ENCODE measurements at places on chromosomes 1 and 21.

GRCh38 chr1:233629305-233629935, 15.5 kb downstream of the KCNK1 start:
- DNase-seq: no peak

DNA sequence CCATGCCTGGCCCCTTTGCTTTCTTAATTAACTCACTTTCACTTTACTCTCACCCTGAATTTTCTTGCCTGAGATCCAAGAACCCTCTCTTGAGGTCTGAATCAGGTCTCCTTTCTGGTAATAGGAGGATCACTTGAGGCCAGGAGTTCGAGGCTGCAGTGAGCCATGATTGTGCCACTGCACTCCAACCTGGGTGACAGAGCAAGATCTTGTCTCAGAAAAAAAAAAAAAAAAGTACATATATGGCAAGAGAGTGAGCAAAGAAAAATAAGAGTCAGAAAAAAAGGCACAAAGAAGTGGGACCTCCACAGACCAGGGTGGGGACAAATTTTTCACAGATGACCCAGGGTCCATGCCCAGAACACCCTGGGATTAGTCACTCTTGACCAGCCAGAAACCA, 34.1 kb upstream of the RD3 start:
- DNase-seq: no peak

DNA sequence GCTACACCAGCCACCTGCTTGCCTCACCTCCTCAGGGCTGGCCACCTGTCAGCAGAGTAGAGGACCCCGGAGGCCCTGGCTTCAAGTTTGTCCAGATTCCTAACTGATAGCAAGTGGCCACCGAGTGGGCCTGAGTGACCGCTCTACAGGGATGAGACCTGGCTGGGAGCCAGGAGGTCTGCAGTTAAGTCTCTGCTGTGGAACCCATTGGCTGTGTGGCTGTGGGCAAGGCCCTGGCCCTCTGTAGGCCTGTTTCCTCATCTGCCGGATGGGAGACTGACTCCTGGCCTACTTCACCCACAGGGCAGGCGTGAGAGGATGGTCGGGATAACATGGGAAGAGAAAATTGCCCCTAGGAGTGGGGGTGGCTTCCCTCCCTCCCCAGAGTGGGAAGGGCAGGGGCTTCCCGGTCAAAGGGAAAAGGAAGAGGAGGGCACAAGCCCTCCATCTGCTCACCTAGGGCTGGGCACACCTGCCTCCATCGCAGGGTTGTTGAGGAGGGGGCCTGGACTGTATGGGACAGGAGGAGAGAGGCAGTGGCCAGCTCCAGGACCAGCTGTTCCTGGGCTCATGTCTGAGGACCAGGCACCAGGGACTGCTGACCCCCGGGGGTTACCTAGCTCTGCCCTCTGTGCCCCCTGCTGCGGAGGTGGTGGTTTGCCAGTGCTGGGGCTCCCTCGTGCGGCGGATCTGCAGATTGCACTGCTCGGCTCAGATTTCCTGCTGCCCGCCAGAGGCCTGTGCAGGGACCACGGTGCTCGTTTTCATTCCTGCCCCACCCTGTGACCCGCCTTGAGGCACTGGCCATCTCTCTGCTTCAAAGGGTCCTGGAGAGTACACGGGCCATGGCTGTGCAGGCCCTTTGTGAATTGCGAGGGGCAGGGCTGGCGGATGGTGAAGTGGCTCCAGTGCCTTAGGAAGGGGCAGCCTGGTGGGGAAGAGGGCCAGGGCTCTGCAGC, 9.1 kb upstream of the MTFR1L start:
- peak; percentile 72 for DNase-seq

DNA sequence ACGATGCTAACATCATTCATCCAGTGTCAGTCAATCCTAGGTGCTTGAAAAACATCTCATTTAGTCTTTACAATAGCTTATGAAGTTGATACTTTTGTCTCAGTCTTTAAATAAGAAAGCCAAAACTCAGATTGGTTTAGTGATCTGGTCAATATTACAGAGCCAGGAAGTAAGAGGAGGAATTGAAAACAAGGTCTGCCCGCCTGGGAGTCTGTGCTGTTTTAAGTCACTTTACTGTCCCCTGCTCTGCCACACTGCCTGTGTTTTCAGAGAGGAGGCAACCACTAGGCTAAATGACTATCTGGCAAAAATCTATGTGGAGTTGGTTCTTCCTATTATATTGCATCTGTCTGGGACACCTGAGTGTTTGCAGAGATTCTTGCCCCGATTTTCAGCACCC, 62.3 kb downstream of the ST6GALNAC3 start:
- no peak for DNase-seq

GRCh38 chr1:14761291-14762153, 163.0 kb downstream of the KAZN start:
- DNase-seq: no peak

- no peak for DNase-seq
Measured at GRCh38 chr1:30257322-30257721, 466.1 kb downstream of the MATN1 start.

DNA sequence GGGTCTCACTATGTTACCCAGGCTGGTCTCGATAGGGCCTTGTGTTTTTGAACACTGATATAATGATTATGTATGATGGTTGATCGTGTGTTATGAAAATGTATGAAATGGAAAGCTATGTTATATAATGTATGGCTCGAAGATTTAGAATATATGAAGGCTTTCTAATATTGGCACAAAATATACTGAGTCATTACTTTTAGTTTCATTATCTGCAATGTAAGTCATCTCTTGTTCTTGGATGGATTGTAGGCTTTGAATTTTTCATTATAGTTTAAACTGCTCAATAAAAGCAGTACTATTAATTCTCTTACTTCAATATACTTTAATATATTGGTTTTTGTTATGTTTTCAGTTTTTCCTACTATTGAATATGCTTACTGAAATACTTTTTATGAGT, 10.1 kb downstream of the FMN2 start:
- DNase-seq: no peak

DNA sequence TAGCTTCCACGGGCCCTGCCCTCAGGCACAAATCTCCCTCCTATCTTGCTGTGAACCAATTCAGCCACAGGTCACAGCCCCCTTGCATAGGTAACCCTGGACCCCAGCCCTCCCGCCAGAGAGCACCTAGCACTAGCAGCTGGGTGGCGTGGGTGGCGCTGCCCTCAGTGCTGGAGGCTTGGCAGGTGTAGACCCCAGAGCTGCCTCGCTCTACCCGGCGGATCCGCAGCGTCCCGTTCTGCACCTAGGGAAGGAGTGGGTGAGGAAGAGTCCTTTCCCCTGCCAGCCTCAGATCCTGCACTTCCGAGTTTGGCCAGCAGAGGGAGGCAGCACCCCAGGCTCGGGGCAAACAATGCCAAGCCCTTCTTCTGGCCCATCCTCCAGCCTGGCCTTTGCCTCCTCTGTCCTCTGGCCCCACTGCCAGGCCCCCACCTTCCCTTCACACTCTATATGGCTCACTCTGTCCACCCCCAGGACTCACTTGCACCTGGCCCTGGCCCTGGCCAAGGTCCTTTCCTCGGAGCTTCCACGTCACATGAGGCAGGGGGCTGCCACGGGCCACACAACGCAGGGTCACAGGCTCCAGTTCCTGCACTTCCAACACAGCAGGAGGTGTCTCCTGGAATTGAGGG, 9.0 kb downstream of the IGSF9 start:
- DNase-seq: peak; percentile 78

DNA sequence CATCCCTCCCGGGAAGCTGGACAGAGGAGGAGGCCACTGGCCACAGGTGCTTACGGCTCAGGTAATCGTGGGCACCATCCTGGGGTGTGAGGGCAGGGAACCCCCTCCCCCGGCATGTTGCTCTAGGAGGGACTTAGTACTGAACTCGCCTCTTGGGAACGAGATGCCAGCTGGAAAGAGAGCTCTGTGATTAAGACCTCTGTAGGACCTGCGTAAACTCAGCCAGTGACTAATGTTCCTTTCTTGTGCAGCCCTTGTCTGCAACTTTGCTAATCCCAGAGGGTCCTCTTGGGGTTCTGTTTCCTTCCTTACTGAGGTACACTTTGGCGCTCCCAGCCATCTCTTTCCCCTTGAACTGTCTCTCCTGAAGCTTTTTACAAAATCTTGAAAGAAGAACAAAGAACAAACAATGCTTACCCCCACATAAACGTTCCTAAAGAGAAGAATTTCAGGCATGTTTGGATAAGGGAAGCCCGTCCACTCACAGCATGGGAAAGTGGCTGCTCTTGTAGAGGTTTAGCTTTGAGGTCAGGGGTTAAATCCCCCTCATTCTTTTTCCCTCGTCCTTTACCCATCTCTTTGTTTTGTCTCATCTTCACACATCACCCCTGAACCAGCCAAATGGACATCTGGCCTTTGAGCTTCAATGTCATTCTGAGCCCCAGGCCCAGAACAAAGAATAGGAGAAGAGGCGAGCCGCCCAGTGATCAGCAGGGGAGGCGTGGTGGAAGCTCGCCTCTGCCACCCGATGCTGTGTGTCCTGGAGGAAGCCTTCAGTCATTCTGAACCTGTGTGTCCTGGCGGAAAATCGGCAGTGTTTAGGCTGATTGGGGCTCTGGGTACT, 37.4 kb downstream of the CITED4 start:
- no peak for DNase-seq

GRCh38 chr1:143736562-143736961, 235.2 kb downstream of the FAM72C start:
- no peak for DNase-seq

DNA sequence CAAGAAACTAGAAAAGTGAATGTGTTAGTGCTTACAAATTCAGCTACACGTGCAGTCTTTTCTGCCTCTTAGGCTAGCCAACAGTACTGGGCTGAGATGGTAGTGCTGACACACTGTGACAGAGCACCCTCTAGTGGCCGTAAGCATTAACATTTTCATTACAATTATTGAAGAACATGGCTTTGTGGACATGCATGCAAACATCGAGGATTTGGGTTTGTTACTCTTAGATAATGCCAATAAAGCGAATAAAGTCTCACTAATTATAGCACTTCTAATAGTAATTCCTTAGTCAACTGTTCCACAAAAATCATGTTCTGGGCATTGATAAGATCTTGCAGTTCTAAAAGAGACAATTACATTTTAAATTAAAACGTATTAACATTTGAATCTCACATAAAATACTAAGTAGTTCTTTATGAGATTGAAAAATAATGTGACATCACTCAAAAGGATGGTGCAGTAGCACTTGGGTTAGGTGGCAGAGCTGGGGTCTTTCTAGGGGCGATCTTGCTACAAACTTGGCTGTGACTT, 47.1 kb downstream of the MYSM1 start:
- peak; percentile 10 for DNase-seq

GRCh38 chr21:32246571-32247140, 32.2 kb downstream of the MIS18A start:
- no peak for DNase-seq

GRCh38 chr1:226708967-226709396, 30.1 kb downstream of the ITPKB start:
- no peak for DNase-seq

- no peak for DNase-seq
Measured at GRCh38 chr1:198775606-198776005, 136.8 kb downstream of the PTPRC start.

DNA sequence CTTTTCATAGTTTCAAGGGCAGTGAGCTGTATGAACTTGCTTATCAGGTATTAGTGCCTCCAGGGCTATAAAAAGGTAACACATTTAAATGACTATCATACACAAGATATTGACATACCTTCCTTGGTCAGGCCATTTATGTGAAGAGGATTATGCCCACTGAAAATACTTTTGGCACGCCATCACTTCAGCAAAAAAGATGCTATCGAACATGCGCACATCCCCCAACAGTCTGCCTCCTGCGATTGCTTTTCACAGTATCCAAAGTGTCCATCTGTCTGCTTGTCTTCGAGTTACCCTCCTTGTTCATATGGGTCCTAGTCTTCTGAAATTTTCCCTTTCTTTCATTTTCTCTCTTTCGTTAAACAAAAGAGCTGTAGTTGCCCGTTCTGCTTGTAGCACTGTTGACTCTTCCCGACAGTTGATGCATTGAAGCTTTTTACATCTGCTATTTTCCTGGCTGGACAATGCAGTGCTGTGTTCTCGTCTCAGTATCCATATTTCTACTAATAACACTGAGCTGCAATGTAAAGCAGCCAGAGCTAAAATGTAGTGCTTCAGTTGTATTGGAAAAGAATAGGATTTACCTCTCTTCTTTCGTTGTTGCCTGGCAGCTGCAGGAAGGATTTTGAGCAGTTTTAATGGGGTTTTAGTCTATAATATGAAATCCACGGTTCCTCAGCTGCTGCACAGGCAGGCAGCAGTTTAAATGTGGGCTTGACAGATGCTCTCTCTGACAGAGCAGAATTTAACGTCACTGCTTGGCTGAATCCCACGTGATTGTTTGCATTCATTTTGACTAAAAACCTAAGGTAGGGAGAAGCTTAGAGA, at the start of gene B3GALT2:
TSS of gene B3GALT2 (minus strand) at position 713 of the 831 bp plus-strand sequence. CDS start 5,051 bp downstream, outside the sequence.
- DNase-seq: no peak

DNA sequence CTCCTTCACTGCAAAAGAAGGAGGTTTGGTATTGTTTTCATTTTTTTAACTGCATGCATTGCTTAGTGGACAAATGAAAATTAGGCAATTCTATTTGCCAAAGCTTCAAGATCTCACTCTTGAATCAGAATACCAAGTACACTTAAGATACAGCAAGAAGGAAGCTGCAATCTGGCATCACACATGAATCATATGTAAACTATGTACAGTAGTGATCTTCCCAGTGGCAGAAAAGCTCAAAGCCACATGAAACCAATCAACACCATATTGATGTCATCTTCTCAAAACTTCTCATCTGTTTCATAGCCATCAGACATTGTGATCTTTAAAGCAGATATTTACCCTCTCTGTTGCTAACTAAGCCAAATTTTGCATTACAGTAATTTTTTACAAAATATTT, 550.1 kb downstream of the LTN1 start:
- no peak for DNase-seq

- no peak for DNase-seq
Measured at GRCh38 chr1:202659974-202660373, 50.3 kb downstream of the SYT2 start.

GRCh38 chr1:82486969-82487368, 686.2 kb downstream of the ADGRL2 start:
- no peak for DNase-seq

- DNase-seq: no peak
Measured at GRCh38 chr1:31596737-31597097, 20.4 kb downstream of the TINAGL1 start.

DNA sequence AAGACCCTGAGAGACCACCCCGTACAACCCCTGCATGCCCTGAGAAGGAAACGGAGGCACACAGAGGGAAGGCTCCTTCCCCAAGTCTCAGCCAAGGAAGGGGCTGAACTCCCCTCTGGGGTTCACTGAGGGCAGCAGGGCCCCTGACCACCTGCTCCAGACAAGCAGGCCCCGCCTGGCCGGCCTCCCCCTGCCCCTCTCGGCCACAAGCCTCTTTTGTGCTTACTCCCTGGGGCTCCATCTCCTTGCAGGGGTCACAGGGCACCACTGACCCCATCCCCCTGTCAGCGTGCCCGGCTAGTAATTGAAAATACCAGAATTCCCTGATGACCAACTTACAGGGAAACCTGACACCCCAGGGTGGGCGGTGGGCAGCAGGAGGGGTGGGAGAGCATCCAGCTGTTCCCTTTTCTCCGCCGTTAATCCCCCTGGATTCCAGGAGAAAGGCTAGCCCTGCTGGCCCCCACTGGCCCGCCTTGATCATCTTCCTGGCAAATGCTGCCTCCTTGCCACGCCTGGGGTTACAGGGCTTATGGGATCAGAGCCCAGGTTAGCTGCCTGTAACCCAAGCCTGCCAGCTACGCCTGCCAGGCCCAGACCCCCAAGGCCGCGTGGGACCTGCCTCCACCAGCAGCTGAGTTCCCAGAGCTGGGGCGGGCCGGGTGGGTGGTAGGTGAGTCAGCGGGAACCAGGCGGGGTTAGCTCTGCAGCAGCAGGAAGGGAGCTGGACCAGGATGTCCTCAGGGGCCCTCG, 96.1 kb downstream of the LACTBL1 start:
- no peak for DNase-seq
